ENCODE measurements at places on chromosomes 11 and 22.

- no peak for DNase-seq
Observed at GRCh38 chr11:133636711-133637355, 104.5 kb upstream of the OPCML start.

DNA sequence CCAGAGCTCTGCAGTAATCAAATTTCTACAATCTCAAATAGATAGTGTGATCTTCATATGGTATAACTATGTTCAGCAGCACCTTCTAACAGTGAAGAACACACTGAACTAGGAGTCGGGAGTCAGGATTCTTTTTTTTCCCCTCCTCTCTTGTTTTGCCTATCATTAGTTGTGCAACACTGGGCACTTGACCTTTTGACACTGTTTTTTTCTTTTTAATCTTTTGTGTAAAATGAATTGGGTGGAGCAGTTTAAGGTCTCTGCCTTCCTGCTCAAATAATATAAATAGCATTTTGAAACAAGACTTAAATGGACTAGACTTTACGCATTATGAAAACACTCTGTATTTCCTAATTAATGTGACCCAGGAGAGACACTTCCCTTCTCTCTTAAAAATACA, 39.7 kb downstream of the CTSC start:
- no peak for DNase-seq

DNA sequence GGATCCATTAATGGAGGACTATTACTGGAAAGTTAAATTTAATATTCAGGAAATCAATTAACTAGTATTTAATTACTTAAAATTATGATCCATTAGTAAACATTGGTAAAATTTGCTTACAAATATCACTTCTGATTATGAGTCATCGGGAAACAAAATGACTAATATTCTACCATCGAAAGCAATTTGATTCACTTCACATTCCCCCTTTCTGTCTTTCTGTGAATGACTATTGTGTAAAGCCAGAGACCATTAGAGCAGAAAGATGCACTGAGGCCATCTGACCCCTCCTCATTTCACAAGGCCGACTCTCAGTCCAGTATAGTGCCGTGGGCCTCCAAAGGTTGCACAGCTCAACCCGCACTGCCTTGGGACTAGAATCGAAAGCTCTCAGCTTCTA, 619.0 kb downstream of the OPCML start:
- DNase-seq = no peak

- no peak for DNase-seq
Observed at GRCh38 chr11:95256321-95256779, 25.3 kb upstream of the SESN3 start.

Measured in AG20443 (cell line).